Epithelial cell of proximal tubule (primary cell): ENCODE measurements at places on chromosomes 6 and 20.

GRCh38 chr6:139754898-139755775 lies 380.7 kb upstream of the CITED2 start:
- DNase-seq, result no peak

- DNase-seq, result no peak
Measured at GRCh38 chr6:37804586-37804985, 14.9 kb upstream of the ZFAND3 start.

DNA sequence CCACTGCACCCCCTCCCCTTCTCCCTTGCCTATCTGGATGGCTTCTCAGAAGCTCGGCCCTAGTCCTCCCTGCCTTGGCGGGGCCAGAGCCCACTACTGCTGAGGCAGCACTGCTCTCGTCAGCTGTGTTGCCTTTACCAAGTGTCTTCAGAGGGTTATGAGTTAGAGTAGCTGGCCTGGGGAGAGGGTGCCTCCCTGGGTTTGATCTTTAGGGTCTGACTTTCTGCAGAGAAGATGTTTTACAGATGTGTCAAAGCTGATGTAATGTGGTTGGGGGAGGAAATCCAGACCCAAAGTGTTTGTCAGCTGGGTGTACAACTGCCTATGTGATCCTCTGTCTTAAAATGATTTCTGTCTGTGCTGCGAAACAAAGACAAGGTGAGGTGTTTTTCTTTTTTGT lies 30.4 kb upstream of the PI16 start:
- no peak for DNase-seq

GRCh38 chr6:145139895-145140294 lies 595.4 kb downstream of the EPM2A start:
- DNase-seq, result no peak

DNA sequence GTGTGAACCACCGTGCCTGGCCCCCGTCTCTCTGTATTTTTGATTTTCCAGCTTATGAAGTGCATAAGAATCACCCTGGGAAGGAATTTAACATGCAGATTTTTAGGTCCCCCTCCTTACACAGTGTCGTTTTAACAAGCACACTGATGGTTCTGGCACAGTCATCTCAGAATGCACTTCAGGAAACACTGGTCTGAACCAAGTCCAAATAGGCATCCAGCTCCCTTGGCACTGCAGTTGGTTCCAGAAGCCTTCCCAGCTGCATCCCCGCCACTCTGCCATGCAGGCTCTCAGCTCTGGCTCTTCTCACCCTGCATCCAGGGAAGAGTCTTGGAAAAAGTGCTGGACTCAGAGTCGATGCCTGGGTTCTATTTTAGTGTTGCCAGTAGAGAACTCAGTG lies 20.1 kb downstream of the RIPOR2 start:
- DNase-seq, result no peak
